ENCODE measurements at places on chromosomes 16 and 17.
A peak's percentile ranks its signal among the peaks of the same experiment; 100 is the strongest.

DNA sequence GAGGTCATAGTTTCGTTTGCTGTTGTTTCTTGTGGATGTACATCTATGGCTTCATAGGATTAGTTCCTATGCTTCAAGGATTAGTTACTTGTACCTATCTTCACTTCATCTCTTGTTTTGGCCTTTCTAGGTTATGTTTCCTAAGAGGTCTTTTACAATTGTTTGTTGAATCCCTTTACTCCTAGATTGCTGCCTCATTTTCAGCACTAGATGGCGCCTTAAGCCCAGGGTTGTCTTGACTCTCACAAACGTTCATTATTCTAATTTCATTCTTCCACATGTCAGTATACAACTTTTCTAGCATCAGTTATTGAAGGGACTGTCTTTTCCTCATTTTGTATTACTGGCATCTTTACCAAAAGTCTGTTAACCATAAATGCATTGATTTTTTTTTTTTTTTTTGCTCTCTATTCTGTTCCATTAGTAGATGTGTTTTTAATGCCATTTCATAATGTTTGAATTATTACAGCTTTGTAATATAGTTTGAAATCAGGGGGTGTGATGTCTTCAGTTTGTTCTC is 45.0 kb upstream of the NACA2 start:
- DNase-seq: peak; percentile 37

- DNase-seq: no peak
Measured at GRCh38 chr16:13863075-13863765, 56.7 kb upstream of the ERCC4 start.

- DNase-seq: no peak
Measured at GRCh38 chr16:87374313-87374712, 9.3 kb downstream of the FBXO31 start.

DNA sequence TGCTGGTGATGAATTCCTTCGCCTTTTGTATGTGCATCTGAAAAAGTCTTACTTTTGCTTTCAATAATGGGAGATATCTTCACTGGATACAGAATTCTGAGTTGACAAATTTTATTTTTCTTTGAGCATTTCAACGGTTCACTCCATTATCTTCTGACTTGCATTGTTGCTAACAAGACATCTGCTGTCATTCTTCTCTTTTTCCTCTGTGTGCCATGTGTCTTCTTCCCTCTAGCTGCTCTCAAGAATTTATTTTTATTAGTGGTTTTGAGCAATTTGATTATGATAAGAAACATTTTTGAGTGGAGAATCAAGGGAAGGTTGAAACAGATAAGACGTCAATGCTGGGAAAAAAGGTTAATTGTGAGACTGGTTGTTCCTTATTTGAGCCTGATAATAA is 471.8 kb downstream of the CDH13 start:
- DNase-seq: no peak

GRCh38 chr17:72004011-72004427 is 116.8 kb upstream of the SOX9 start:
- DNase-seq: no peak

DNA sequence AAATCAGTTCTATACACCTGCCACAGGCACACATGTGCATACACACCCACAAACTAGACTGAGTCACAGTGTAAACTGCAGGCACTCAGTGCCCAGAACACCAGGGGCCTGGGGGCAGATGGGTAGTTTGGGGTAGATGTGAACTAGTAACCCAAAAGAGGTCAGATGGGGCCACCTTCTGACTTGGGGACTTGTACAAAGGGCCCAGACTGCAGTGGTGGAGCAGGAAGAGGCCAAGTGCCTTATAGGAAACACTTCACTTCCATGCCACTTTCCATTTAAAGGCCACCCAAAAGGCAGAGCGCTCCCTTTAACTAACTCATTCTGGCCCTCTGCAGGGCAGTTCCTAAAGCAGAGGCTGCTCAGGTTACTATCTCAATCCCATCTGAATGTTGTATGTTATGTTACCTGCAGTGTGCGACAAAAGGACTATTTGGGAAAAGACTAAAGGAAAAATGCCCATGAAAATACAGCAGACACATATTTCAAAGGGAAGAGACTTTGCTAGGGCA is 27.8 kb upstream of the ERN1 start:
- no peak for DNase-seq

GRCh38 chr17:44394833-44395232 is 5.4 kb upstream of the ITGA2B start:
- no peak for DNase-seq

- no peak for DNase-seq
Measured at GRCh38 chr17:50487213-50488096, 8.8 kb downstream of the RSAD1 start.

GRCh38 chr17:42518046-42518754 is 17.8 kb upstream of the NAGLU start:
- no peak for DNase-seq

DNA sequence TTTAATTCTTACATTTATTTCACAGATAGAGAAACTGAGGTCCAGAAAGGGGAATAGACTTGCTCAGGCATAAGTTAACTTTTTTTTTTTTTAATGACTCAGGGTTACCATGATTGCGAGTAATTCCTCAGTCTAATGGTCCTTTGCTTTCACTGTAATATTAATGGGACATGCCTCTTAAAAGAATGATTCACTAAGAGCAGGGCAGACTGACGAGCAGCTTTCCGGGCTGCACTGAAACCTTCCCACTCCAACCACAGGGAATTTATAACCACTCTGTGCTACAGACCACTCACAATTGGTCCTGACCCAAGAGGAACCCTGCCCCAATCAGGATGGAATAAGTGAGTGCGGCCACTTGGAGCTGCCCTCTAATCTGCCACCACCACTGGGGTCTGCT is 5.7 kb downstream of the HOXB2 start:
- DNase-seq: no peak

DNA sequence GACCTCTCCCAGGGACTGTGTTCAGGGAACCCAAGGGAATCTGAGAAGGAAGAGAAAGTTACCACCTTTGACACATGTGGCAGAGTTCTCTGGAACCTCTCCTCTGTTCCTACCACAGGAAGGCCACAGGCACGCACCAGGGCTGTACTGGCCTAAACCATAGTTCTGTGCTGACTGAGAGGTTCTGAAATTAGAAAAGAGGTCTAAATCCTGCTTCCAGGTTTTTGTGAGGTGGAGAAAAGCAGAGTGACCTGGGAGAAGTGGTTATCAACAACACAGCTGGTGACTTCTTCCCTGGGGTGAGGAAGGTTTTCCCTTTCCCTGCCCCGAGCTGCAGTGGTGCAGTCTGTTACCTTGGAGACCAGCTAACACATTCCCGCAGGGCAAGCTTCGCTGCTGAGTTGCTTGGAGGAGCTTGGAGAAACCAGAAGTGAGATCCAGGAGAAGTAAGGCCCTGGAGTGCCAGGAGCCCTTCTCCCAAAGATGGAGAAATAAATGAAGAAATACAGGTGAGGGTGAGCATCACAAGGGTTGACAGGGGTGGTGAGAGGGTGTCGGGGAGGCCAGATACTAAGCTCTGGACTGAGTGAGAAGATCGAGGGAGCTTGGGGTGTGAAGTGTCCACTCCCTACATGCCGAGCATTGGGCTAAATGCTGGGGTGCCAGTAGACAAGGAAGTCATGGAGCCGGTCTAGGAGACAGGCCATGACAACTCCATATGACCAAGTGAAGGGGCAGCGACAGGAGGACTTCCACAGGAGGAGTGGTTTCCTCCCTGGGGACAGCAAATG is at the start of gene VWA3A:
VWA3A (plus strand) TSS at position 399 of the 791 bp plus-strand sequence; CDS start at position 496, 97 bp downstream.
- no peak for DNase-seq

- no peak for DNase-seq
Measured at GRCh38 chr16:65153365-65154105, 31.7 kb upstream of the CDH11 start.

GRCh38 chr16:56998352-56998751 is 9.0 kb downstream of the NLRC5 start:
- no peak for DNase-seq

DNA sequence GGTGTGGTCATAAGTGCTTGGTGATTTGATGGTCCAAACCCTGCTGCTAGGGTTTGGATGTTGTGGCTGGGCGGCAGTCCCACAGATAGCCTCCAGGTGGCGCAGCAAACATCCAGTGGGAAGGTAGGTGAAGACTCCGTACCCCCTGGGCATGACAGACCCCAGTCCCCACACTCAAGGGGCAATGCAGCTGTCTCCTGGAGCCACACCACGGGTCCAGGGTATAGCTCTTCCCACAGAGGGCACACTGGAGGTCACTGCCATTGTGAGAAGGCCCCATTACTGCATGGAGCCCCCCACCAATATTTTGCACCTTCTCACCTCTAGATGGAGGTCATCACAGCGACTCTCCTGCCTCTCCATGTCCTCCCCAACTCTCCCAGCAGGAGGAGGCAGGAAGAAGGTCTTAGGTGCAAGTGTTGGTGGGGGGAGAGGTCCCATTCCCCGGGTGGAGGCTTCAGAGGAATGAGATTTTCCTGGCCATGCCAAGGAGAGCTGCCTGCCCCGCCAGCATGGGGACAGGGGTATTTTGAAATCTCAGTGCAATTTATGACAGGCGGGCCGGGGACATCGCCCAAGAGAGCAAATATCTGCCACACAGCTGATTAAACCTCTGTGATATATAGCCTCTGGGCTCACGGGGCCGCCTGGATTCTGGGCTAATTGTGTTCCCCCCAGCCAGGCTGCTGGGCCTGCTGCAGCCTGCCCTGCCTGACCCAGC is 17.1 kb upstream of the C17orf113 start:
- no peak for DNase-seq

DNA sequence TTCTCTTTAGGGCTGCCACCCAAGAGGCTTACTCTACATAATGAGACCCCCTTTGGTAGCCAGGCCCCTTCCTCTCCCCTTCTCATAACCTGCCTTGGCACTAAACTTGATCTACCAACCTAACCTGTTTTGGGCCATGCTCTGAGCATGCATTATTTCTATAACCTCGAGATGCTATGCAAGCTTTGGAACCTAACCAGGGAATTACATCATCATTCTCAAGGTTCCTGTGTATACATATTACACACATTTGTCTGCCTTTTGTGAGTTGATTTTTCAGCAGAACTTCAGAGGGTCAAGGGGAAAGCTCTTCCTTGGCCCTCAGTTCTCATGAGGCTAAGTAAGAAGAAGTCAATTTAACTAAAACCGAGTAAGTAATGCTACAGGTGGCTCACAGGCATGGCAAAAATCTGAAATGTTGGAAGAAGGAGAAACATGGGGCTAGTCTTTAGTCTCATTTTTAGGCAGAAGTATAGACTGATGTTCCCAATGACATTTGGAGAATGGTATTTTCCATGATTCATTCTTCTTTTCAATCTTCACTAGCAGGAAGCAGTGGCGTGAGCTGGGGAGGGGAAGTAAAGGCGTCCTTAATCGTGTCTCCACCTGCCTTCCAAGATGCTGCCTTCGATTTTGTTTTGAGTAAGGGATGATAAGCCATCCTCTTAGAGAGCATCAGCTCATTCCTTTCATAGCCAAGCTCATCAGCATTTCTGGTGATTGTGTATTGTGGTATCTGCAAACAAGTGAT is 308.4 kb downstream of the ABCC12 start:
- no peak for DNase-seq

DNA sequence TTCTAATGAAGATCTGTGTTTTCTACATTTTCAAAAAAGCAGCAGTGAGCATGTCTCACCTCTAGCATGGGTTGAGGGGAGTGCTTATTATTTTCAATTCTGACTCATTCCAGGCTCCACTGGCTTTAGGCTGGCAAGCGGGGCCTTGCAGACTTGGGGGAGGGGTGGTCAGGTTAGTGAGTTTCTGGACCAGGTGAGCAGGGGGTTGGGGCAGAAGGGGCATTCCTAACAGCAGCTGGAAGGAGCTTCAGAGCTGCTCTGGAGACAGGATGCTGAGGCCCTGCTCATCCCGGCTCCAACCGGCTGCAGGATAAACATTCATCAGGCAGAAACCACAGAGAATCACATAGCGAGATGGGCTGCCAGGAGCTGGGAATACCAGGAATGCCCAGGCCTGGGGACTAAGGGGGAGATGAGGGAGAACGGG is 10.5 kb upstream of the KRT19 start:
- no peak for DNase-seq

DNA sequence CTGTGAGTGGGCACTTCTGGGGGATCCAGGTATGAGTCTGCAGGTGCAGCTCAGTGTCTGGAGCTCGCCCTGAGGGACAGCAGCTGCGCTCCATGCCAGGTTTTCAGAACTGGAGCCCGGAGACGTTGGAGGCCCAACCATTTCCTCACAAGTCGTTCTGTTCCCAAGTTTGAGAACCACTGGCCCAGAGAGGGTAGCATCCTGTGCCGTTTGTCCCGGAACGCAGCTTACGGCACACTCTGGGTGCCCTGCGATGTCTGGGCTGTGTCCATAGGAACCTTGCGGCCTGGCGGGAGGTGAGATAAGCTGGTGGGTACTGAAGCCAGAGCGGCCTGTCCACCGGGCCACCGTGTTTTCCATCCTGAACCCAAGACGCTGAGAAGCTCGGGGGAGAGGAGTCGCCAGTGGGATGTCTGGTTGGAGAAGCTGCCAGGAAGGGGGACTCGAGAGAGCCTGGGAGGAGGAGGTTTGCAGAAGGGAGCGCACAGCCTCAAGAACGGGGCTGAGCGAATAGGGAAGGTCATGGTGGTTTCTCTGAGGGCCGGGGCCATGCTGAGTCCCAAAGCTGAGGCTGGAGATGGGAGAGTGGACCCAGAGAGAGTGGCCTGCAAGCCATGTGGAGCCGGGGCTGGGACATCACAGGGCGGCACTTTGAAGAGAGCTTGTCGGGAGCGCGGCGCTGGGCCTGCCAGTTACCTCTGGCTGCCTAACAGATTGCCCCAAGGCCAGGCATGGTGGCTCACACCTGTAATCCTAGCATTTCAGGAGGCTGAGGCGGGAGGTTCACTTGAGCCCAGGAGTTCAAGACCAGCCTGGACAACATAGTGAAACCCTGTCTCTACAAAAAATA is 211.0 kb upstream of the GSE1 start:
- no peak for DNase-seq

- no peak for DNase-seq
Measured at GRCh38 chr17:29396066-29396465, 5.9 kb downstream of the TAOK1 start.

All from GM12864 (cell line).